ENCODE measurements at places on chromosomes 4 and X. TPM values are rescaled to one million over a fixed set of nuclear protein-coding genes. Genes with fewer than 3 reads are reported as not detected.

GRCh38 chr4:17366496-17366895, 145.4 kb downstream of the QDPR start:
- no peak for DNase-seq

DNA sequence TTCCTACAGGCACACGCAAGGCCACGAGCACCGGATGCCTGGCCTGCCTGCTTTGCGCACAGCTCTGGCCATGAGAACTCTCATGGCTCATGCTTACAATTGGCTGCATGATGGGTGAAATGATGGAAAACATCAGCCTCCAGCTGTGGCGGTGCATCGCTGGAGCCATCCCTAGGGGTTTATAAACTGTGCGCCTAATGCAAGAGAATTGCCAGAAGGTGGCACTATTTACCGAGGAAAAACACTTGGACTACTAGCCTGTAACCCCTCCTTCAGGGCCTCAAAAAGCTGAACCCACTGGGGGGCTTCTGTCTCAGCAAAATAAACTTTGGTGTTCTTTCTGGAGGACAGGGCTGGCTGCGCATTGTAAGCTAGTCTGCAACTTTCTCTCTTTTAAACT, 51.9 kb downstream of the PHKA2 start:
- no peak for DNase-seq

- no peak for DNase-seq
Measured at GRCh38 chr4:20166544-20166943, 85.2 kb upstream of the SLIT2 start.

DNA sequence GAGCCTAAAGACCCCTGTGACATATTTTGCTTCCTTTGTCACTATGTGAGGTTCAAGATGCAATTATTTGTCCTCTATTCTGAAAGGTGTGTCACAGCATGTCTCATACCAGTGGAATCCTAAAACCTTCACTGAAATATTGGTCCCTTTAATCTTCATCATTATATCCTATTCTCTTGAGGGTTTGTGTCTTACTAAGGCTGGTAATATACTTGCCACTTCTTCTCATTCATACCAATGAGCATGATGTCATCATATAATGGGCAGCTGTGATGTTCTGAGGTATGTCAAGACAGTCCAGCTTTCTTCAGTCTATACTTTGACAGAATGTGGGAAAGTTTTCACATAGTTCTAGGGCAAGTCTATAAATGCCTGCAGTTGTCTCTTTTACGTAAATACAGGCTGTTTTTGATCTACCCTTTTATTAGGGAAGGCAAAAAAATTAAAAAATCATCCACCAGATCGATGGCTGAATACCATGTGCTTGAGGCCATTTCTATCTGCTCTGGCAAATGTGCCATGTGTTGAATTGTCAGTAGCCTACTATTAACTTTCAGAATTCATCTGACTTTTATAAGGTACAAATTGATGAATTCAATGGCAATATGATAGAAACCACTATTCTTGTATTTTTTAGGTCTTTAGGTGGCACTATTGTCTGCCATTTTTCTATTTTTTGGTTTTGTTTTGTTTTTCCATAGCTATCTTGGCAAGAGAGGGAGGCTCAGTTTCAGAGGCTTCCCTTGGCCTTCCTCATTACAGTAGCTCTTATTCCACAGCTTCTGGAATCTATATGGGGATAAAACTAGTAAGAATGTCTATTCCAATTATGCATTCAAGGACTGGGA, 209.0 kb downstream of the PPARGC1A start:
- no peak for DNase-seq

GRCh38 chr4:139844057-139844456, 178.4 kb downstream of the MGST2 start:
- no peak for DNase-seq

The ABCG2 gene
- 7.4 TPM for total RNA-seq

The RADX gene
- total RNA-seq = 5.4 TPM

The PPP1R2C gene
- total RNA-seq = not detected

The PDCL2 gene
- not detected for total RNA-seq
